ENCODE measurements at places on chromosomes 5 and 9. TPM values are rescaled to one million over a fixed set of nuclear protein-coding genes. Genes with fewer than 3 reads are reported as not detected.

DNA sequence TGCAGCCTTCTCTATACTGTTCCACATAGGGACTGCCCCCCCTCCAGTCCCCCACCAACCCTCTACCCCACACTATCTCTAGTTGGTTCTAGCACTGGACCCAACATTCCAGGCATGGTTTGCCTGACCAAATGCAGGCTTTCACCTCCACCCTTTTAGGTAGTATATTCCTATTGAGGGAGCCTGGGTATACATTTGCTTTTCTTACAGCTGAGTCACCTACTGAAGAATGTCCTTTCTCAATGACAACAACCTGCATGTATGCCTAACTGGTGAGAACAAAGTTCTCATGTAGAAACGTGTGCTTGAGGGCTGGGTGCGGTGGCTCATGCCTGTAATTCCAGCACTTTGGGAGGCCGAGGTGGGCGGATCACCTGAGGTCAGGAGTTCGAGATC is 8.2 kb downstream of the TNIP1 start:
- peak overlapping the region; percentile 5 for H3K27ac ChIP-seq
- H3K36me3 ChIP-seq = no peaks in the 10 kb centered on the region
- no peak for DNase-seq
- no peak overlapping the region for H3K4me3 ChIP-seq
- no peaks in the 10 kb centered on the region for H3K4me1 ChIP-seq
- H3K27me3 ChIP-seq = no peaks in the 10 kb centered on the region

GRCh38 chr9:135703726-135704125 is 1.7 kb downstream of the KCNT1 start:
- H3K4me1 ChIP-seq = no peaks in the 10 kb centered on the region
- H3K27ac ChIP-seq = no peak overlapping the region
- H3K4me3 ChIP-seq = no peak overlapping the region

DNA sequence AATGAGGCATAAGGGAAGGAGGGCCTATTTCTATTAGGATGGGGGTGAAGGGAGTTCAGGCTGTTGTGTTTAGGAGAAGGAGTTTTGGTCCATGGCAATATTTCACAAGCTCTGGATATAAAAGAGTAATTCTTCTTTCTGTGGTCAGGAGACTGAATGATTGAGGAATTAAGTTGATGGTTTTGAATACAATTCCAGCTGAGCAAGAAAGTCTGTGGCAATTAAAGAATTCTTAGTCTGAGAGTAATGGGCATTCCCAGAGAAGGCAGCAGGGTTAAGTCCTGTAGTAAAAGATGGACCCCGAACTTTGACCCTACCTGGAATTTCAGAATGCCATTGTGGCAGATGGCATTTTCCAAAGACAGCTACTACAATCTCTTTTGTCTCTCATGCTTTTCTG is 202.6 kb downstream of the TLE4 start:
- no peaks in the 10 kb centered on the region for H3K4me1 ChIP-seq
- H3K27ac ChIP-seq = no peak overlapping the region
- no peak for DNase-seq

DNA sequence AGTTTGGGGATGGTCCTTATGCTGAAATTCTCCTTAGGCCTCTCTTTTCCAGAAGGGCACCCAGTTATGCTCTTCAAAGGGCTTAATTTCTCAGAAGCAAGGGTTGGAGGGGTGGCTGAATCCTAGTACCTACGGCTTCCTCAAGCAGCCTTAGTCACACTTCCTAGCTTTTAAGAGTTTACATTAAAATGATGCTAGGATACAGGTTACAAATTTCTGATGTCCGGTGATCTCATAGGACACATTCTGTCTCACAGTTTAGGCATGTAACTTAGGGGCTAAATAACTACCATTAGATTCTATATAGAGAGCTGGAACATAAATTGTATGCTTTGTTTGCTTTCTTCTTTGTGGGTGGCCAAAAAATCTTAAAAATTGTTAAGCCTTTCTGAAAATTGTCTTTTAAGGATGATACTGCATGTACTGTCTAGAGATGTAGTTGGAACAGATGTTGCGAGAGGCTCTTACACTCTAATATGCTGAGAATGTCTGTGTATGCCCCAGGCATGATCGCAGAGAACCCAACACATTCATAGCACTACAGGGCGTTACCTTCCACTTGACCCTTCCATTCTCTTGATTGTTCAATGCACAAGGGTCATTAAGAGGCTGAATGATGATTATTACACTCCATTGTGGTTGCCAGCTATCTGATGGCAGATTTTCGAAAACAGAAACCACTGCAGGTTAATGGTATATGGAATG is 139.1 kb downstream of the TMEM38B start:
- H3K27ac ChIP-seq = no peak overlapping the region
- no peak for DNase-seq
- H3K36me3 ChIP-seq = no peaks in the 10 kb centered on the region
- no peak overlapping the region for H3K4me3 ChIP-seq
- H3K4me1 ChIP-seq = no peaks in the 10 kb centered on the region

GRCh38 chr9:127233550-127233949 is 31.0 kb upstream of the GARNL3 start:
- no peak for DNase-seq
- H3K27ac ChIP-seq = peak overlapping the region; percentile 51
- no peaks in the 10 kb centered on the region for H3K27me3 ChIP-seq
- no peak overlapping the region for H3K4me3 ChIP-seq

GRCh38 chr5:123813937-123814624 is 302.1 kb downstream of the CSNK1G3 start:
- no peaks in the 10 kb centered on the region for H3K36me3 ChIP-seq
- H3K27me3 ChIP-seq = no peaks in the 10 kb centered on the region
- no peak for DNase-seq
- H3K4me3 ChIP-seq = no peak overlapping the region
- H3K27ac ChIP-seq = no peak overlapping the region

DNA sequence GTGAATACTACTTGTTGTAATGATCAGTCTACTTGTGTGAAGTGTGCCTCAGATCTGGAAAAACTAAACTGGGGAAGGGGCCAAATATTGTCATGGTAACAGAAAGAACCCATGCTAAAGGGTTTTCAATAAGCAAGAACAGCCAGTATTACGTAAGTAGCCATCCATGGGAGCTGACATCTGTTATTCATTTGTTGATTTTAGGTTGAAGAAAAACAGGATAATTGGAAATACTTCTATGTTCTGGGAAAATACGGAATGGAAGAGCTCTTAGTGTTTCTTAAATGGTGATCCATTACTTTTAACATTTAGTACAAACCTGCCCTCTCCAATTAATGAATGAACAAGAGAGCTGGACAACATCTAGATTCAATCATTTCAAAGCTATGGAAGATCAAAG is 485.8 kb downstream of the NTRK2 start:
- no peak overlapping the region for H3K27ac ChIP-seq
- no peak overlapping the region for H3K4me3 ChIP-seq
- H3K4me1 ChIP-seq = no peaks in the 10 kb centered on the region
- H3K27me3 ChIP-seq = no peaks in the 10 kb centered on the region
- H3K36me3 ChIP-seq = no peaks in the 10 kb centered on the region
- no peak for DNase-seq

- no peaks in the 10 kb centered on the region for H3K4me1 ChIP-seq
- H3K27ac ChIP-seq = no peak overlapping the region
- no peaks in the 10 kb centered on the region for H3K36me3 ChIP-seq
- no peak for DNase-seq
- no peak overlapping the region for H3K4me3 ChIP-seq
These were observed 45.5 kb upstream of the GPBP1 start for GRCh38 chr5:57128325-57128724.

GRCh38 chr5:54462281-54462680 is 6.8 kb downstream of the HSPB3 start:
- H3K4me1 ChIP-seq = peaks cover 4% of the 10 kb centered on the region
- H3K4me3 ChIP-seq = no peak overlapping the region
- H3K36me3 ChIP-seq = no peaks in the 10 kb centered on the region
- no peak overlapping the region for H3K27ac ChIP-seq

GRCh38 chr9:89768650-89769071 is 163.8 kb downstream of the GADD45G start:
- H3K4me3 ChIP-seq = no peak overlapping the region
- no peaks in the 10 kb centered on the region for H3K36me3 ChIP-seq
- no peak for DNase-seq
- H3K4me1 ChIP-seq = no peaks in the 10 kb centered on the region

DNA sequence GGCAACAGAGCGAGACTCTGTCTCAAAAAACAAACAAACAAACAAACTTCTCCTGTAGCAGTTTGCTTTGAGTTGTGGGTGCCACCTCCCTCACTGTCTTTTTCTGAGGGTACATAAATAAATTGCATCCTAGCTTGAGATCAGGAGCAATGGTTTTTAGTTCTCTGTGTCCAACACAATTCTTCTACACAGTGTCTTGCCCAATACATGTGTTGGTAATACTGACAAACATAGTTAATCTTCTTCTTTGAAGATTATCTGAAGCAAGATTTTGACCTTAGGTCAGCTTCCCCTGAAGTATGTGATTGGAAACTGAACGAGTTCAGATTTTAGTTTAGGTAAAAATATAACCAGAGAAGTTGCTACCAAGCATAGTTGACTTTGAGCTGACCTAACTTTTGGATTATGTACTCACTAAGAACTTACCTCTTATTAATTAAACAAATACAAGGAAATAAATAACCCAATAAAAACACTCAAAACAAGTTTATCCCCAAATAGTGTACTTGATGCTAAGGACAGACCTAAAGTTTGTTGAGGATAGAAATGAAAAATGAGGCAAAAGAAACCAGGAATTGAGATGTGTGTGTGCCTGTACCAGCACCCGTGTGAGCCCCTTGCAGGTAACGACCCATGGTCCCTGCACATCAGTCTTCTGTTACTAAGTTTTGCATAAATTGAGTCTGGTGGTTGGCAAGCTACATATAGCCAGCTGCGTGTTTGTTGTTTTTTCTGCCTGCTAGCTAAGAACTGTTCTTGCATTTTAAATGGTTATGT is 16.2 kb downstream of the TJP2 start:
- no peaks in the 10 kb centered on the region for H3K27me3 ChIP-seq
- DNase-seq = no peak
- no peaks in the 10 kb centered on the region for H3K36me3 ChIP-seq
- no peak overlapping the region for H3K27ac ChIP-seq

DNA sequence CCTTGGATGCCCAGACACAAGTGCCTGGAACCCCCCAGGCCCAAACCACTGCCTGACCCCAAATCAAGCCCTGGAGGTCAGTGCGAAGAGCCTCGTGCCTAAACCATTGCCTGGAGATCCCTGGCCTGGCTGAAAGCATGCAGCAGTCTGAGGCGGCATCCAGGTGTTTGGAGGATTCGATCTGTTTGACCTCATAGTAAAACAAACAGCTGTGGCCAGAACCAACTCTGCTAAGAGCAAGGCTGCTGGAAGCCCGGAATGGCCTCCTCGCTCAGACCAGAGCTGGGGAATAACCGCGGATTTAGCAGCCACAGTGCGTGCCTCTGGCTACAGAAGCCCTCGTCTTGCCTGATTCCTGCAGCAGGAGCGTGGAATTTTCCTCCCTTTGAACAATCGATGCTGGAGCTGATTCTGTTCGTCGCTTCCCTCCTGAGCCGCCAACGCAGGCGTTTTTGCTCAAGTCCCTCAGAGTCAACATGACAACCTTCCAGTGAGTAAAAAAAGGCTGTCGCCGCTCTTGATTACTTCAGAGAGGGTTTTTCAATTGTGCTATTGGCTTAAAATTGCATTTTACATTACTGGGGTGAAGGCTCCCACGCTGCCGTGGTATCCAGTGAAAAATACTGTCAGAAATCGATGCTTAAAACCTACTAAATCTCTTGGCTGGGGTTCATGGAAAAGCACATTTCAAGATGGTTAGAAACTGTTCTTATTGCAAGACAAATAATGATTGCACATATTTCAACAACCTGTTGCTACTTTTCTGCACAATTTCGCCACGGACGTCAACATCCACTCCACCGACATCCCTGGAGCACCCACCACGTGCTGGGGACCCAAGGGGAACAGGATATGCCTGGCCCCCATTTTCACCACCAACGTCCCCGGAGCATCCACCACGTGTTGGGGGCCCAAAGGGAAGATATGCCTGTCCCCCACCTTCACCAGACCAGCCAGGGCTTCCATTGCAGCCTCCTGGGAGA is 190.0 kb downstream of the OLFM1 start:
- DNase-seq = no peak
- H3K27ac ChIP-seq = no peak overlapping the region
- no peak overlapping the region for H3K4me3 ChIP-seq
- H3K4me1 ChIP-seq = no peaks in the 10 kb centered on the region
- H3K36me3 ChIP-seq = no peaks in the 10 kb centered on the region

DNA sequence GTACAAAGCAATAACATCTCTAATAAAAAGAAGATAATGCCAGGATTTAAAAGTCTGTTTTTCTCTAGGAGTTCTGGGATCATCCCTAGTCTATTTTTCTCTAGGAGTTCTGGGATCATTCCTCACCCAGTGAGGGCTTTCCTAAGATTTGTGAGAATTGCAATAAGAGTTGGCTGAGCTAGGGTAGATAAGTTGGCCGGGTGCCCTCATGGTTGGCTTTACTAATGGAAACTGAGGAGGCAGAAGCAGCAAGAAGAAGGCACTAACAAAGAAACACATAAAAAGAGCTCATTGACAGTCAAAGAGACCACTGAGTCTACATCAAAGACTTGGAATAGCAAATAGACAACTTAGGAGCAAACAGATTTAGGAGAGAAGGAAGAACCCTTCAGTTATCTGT is 4.2 kb downstream of the SLC1A3 start:
- H3K27ac ChIP-seq = no peak overlapping the region
- H3K27me3 ChIP-seq = no peaks in the 10 kb centered on the region
- no peaks in the 10 kb centered on the region for H3K36me3 ChIP-seq
- DNase-seq = no peak

- no peaks in the 10 kb centered on the region for H3K27me3 ChIP-seq
- no peak for DNase-seq
- H3K4me1 ChIP-seq = no peaks in the 10 kb centered on the region
These were observed 79.8 kb upstream of the SPATA31D4 start for GRCh38 chr9:81848472-81848871.

DNA sequence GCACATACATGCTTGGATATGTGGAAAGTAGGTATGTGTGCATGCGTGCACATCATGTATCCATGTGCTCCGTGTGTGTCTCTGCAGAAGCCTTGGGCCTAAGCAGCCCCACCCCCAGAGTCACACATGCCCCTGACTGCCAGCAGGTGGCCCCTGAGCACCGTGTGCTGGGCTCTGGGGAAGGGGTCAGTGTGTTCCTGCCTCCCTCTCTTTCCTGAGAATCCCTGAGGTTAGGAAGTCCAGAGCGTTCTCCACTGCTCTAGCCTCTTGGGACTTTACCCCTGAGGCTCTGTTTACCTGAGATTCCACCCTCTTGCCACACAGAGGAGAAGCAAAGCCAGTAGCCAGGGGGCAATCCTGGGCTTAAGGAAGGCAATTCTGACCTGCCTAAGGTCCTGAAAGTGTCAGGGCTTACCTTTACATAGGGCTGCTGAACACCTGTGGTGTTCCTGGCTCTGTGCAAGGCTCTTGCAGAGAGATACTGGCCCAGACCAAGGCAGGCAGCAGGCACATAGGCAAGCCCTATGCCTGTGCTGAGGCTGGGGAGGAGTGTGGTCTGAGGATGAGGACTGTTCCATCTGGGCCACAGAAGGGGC is 207.3 kb downstream of the TMEM38B start:
- no peaks in the 10 kb centered on the region for H3K4me1 ChIP-seq
- no peaks in the 10 kb centered on the region for H3K36me3 ChIP-seq
- H3K4me3 ChIP-seq = no peak overlapping the region

TNFSF15 gene
- 0.81 TPM for total RNA-seq

TRIM7 gene
- 3.0 TPM for total RNA-seq

MCC gene
- 13.9 TPM for total RNA-seq

PGM5 gene
- total RNA-seq = 118 TPM

SECISBP2 gene
- total RNA-seq = 49.0 TPM

RANBP3L gene
- 4.5 TPM for total RNA-seq

VCP gene
- 187 TPM for total RNA-seq

DBH gene
- total RNA-seq = not detected

OR1B1 gene
- not detected for total RNA-seq
